ENCODE measurements at places on chromosomes 11 and 22.
A peak's percentile ranks its signal among the peaks of the same experiment; 100 is the strongest.

GRCh38 chr11:78688460-78688859 lies 113.8 kb upstream of the NARS2 start:
- no peak for DNase-seq

GRCh38 chr11:68383976-68384501 lies 71.6 kb downstream of the LRP5 start:
- peak; percentile 9 for DNase-seq

GRCh38 chr11:82814379-82814778 lies 80.7 kb upstream of the FAM181B start:
- DNase-seq: no peak

- no peak for DNase-seq
Measured at GRCh38 chr11:124519850-124520549, 23.5 kb downstream of the OR8B12 start.

DNA sequence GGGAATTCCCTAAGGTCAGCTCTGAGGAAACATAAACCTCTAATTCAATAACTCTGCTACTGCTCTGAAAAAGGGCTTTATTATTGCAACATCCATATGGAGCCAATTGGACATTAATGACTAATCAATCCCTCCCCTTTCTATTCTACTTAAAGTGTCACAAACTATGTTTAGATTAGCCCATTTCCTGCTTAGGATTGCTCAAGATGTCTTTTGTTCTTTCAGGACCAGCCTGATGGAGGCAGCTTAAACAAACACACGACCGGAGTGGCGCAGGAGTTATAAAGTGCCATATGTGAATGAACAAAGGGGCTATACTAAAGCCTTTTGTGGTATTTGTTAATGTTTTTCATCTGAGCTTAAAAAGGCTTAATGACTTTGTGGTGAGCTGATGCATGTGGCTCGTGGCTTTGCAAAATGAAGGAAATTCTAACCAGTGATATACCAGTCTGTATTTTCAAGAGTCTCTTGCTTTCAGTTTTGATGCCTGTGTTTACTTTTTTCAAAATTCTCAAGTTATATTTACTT lies 354.4 kb downstream of the SOX6 start:
- no peak for DNase-seq

DNA sequence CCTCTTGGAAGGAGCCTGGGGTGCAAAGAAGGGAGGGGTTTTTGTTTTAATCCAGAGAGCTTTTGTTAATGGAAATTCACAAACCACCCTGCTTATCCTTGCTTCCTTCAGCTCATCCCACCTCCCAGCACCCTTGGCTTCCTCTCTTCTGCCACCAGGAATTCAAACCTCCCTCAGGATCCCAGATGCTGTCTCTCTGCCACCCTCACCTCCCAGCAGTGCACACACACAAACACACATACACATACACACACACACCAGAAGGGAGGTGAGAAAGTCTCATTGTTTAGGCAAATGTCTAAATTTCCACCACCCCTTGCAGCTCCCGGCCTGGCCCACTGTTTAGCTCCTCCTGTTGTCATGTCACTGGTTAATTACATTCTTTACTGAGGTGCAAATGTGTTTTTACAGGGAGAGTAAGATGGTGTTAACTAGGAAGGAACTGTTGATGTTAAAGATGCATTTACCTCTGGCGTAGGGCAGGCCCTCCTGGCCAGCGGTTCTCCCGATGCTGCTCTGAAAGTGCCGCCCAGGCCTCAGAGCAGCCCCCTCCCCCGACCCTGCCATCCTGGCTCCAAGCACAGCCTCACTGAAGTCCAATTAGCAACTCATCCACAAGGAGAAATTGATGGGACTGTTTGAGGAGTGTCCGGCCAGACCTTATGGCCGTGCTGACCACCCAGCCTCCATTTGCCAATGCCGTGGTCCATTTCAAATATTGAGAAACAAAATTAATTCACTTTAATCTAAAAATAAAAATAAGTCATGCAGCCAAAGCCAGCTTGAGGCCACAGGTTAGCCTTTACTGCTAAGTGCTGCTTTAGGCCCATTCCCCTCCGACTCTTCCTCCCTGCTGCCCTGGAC lies 165.4 kb downstream of the FEZ1 start:
- DNase-seq: no peak

DNA sequence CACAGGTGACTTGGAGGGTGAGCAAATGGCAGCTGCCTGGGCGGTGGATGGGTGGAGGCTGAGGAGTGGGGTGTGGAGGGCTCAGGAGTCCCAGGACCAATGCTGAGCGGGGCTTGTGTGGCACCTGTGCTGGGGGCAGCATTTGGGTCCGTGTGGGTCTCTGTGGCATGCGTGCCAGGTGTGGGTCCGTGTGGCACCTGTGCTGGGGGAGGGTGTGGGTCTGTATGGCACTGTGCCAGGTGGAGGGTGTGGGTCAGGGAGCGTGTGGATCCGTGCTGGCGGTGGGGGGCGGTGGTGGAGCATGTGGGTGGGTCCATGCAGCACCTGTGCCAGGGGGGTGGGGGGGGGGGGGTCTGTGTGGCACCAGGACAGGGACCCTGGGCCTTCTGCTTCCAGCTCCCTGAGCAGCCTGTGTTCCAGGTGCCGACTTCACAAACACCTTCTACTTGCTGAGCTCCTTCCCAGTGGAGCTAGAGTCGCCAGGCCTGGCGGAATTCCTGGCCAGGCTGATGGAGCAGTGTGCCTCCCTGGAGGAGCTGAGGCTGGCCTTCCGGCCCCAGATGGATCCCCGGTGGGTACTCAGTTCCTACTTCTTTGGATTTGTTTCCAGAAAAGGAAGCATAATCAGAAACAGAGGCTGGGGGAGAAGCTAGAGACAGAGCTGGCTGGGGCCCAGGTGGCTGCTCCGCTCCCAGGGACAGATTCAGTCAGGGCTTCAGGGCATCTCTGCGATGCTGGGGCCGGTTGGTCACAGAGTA lies 14.7 kb downstream of the SELENOO start:
- no peak for DNase-seq

- peak; percentile 2 for DNase-seq
Measured at GRCh38 chr22:31829505-31829904, 75.7 kb downstream of the DEPDC5 start.

- DNase-seq: no peak
Measured at GRCh38 chr11:68127714-68128681, 6.8 kb upstream of the CHKA start.

- no peak for DNase-seq
Measured at GRCh38 chr11:94132823-94133408, 4.3 kb downstream of the PANX1 start.

- no peak for DNase-seq
Measured at GRCh38 chr11:75319035-75319877, 32.2 kb downstream of the ARRB1 start.
